ENCODE measurements at places on chromosomes 5 and 9. TPM values are rescaled to one million over a fixed set of nuclear protein-coding genes. Genes with fewer than 3 reads are reported as not detected.

DNA sequence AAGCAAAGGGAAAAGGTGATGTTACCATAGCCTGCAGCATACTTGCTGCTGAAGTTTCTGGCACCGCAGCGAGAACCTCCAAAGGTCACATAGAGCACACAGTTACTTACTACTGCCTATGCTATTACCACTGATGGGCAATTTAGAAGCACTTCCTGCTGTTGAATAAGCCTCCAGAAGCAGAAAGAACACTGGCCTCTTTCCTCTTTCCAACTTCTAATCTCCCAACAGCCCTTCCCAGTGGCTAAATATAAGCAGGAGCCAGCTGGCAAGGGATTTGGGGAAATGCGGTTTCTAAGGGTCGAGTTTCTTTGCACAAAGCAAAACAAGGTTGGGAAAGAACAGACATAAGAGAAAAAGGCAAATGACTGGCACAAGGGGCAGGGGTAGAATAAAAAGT, 669.2 kb upstream of the ACO1 start:
- no peak for DNase-seq

- peak; percentile 69 for DNase-seq
Measured at GRCh38 chr5:169350759-169351240, 49.9 kb upstream of the SLIT3 start.

DNA sequence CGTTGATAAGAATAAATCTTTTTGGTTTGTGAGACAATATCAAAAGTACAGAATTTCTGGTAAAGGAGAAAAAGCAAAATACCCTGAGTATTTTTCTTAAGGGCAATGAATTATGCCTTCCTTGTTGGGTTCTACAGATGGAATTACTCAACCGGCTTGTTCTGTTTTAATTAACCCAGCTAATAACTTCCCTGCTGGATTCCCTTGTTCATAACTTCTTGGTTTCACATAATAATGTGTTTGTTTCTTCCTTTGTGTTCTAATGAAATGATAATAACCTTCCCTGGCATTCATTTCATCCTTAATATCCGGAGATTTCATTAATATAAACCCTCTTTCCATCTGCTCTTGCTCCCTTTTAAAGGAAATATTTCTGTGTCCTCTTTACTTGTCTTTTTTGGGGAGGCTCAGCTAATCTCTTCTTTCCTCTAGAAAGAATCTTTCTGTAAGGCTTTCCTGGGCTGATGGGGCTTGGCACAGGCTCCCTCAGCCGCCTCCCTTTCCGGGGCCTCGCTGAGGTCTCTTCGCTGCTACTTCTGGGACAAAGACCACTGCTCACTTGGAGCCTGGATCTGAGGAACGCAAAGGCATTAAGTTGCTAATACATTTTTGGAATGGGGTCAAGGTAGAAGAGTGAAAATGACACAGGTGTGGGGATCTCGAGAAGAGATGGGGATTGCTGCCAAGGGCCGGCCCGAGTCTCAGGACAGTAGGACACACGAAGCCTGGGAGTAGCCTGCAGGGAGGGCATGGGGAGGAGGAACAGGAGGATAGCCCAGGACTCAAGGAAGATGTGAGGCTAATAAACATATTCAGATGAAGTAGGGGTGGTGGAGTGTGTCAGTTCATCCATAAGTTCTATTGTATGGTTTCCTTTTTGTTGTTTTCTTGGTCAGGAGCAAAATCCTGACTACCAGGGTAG, 118.5 kb downstream of the NRG2 start:
- DNase-seq = no peak

GRCh38 chr5:150398722-150399523, 13.8 kb downstream of the CD74 start:
- DNase-seq = no peak

- DNase-seq = no peak
Measured at GRCh38 chr5:471750-472058, 28.7 kb downstream of the EXOC3 start.

DNA sequence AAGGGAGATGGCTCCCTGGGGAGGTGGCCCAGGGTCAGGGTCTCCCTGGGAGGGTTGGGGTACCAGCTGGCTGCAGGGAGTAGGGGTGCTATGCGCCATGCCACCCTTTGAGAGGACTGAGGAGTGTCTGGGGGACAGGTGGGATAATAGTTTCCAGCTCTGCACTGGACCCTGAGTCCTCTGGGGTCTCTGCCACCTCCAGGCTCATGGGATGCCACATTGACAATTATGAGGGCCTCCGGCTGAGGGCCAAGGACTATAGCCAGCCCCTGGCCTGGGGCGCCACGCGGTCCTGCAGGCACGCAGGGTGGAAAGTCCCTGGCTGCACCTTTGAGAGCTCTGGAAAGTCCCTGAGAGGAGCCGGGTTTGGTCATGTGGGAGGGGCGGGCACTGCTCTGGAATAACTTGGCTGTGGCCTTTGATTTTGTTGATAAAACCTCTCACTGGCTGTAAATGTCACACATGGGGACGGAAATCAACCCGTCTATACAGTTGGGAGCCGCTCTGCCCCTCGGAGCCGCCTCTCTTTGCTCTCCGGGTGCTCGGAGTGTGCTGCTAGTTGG, 16.0 kb downstream of the TRAF2 start:
- peak; percentile 47 for DNase-seq

DNA sequence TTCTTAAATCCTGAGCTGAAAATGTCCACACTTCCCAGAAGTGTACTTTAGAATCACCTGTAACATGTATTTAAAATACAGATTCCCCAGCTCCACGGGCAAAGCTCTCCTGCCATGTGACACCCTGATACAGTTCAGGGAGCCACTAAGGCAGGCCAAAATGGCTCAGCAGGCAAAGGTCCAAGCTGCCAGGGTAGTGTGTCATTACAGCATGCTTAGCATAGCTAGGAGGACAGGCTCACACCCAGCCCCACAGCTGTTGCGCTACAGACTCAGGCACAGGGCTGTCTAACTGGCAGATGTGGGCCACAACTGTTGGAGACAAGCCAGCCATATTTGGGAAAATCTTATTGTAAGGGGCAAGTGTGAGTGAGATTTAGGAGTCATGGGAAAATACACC, 73.0 kb downstream of the C9orf85 start:
- DNase-seq = peak; percentile 29

DNA sequence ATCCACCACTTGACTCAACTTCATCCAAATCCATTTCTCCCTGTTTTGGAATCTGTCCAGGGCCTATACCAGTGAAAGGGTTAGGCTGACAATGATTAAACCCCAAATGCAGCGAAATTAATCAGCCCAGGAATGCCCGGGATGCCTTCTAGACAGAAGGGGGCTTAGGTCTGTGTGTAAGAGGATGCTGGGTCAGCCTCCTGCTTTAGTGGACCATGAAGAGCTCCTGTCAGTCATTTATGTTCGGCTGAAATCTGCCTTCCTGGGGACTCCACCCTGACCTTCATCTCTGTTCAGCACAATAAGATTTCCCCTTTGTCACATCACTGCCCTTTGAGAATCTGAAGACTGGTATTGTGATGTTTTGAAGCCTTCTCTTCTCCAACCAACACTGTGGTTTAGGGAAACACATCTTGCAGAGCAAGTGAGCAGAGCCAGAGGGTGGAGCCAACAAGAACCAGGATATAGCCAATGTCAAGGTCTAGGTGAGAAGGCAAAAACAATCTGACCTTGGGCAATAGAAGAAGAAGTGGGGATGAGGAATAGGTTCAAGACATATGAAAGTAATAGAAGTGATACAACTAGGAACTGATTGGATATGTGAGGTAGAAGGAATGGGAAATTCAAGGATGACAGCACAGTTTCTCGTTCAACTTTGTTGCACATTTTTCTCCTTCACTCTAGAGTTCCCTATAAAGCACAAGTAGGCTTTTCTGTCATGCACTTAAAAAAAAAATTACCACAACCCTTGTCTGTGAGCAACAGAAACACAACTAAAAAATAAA, 234.4 kb downstream of the ARHGAP26 start:
- DNase-seq = no peak

DNA sequence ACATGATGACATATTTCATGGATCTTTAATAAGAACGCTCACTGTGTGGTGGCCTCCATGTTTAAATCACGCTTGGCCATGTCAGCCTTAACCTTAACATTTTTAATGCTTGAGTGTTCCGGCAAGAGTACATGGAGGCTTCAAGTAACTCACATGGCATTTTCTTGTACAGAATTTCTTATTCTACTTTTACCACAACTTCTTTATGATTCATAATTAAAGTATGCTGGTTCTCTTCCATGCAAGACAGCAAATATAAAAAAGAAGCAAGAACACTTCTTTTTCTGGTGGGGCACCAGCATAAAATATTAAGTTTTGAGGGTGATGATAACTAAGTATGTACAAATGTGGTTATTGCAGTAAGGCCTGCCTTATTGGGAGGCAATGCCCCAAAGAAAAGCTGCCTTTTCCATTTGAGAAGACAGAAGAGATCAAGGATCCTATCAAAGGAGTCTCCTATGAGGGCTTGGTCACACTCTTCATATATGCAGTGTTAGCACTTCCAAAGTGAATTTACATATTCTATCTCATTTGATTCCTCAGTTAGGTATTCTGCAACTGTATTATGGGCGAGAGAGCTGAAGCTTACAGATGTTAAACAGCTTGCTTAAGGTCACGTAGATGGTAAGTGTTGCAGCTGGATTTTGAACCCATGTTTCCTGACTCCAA, 382.7 kb upstream of the MEF2C start:
- peak; percentile 66 for DNase-seq

- DNase-seq = no peak
Measured at GRCh38 chr9:36572515-36573418, at the start of gene MELK. MELK (plus strand) TSS chr9:36572895; CDS start chr9:36581682, 8,787 bp downstream.

DNA sequence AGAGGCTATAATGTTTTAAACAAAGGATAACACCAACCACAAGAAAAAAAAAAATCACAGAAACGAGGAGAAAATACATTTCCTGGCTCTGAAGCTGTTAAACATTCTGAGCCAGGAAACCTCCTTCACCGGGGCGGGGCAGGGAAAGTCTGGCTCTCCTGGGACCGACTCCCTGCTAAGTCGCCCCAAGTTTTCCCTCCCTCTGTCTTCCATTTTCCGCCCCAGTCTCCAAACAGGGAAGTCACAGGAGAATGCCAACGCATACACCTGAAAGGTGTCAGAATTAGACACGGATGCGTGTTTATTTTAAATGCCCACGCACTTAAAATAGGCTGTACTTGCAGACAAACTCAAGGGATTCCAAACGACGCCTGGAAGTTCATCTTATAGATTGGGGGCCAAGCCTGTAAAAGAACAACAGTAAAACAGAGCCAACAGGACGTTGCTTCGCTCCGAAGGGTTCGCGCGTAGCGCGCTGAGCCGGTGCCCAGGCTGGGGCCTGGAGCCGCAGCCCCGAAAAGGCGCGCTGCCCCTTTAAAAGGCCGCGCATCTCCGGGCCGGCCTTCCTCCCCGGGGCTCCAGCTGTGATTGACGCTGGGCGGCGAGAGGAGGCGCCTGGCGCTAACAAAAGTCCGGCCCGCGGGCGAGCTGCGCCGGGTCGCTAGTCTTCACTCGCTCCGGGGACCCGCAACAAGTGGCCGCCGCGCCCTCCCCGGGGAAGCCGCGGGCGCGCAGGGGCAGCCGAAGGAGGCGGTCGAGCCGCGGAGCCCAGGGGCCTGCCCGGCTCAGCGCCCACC, at the start of gene FBXL7:
Gene FBXL7, plus strand, starts transcription at position 653 of the 797 bp plus-strand sequence.
- DNase-seq = peak; percentile 41

GRCh38 chr5:111454198-111454622, 58.1 kb downstream of the STARD4 start:
- DNase-seq = no peak

- DNase-seq = no peak
Measured at GRCh38 chr9:103152473-103152872, 157.3 kb downstream of the CYLC2 start.

GRCh38 chr9:6645355-6646292, at the start of gene GLDC:
GLDC (minus strand) TSS chr9:6645729; CDS start chr9:6645499, 230 bp downstream.
- no peak for DNase-seq

- no peak for DNase-seq
Measured at GRCh38 chr9:1235650-1236049, 185.5 kb downstream of the DMRT2 start.

- no peak for DNase-seq
Measured at GRCh38 chr5:9473624-9474023, 72.3 kb downstream of the SEMA5A start.

- no peak for DNase-seq
Measured at GRCh38 chr5:52999344-52999949, 10.3 kb downstream of the ITGA2 start.

DNA sequence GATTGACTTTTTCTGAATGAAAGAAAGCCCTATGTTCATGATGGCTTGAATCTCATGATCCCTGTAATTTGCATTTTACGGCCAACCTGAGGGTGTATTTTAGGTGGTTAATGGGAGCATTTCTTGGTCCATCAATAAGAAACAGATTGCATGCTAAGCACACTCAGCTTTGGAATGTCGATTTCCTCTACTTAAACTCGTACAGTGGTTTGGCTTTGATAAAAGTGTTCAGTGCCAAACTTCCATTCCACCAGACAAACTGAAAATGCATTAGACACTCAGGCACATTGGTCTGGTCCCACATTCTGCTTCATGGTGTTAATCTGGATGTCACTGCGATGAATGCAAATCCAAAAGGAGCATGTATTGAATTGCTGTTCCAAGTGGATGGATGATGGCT, 77.0 kb downstream of the VCAN start:
- no peak for DNase-seq

DNA sequence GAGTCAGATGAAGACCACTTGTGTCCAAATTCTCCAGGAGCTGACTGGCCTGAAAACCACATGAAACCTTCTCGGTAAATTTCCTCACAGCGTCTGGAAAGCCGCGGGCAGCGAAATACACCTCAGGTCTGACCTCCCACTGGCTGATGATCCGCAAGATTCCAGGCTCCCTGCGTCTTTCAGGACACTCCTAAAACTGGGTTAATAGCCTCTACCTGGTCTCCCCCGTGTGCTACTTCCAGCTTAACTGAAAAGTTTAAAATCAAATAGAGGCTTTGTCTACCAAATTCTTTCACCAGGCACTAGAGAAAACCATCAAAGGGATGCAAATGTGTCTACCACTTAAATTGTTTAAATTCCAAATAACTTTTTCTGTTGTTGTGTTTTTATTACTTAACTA, 312.6 kb downstream of the DRD1 start:
- no peak for DNase-seq

DNA sequence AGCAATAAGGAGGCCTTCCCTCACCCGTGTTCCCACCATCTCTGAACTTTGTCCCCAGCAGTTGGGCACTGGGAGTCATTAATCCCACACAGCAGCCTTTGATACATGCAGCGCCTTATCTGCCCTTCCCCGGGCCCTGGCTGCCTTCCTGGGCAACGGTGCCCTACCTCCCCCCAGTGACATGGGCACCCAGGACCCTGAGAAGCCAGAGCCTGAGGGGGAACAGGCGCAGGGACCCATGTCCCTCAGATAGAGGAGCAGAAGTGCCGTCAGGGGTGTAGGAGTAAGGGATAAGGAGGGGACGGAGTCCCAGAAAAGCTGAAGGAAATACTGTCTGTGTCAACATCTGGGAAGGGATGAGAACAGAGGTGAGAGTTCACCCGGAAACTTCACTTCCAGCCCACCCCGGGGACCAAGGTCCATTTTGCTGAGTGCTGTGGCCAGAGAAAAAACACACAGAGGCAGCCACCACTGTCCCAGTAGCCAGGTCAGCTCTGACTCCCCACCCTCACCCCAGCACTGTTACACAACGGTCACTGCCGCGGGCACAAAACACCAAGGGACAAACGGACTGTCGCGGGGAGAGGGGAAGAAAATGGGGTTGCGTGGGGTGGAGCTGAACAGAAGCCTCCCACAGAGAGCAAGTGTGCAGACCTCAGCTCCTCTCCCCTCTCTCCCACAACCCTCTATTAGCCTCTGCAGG, 3.8 kb downstream of the PCDH1 start:
- no peak for DNase-seq

TNFSF15 gene
- polyA plus RNA-seq = 2.8 TPM

OR13D1 gene
- polyA plus RNA-seq = not detected

CRAT gene
- 29.3 TPM for polyA plus RNA-seq

FBXW11 gene
- 77.1 TPM for polyA plus RNA-seq
